GM12865 (cell line): ENCODE measurements at places on chromosomes 16 and 17.
A peak's percentile ranks its signal among the peaks of the same experiment; 100 is the strongest.

GRCh38 chr17:33689725-33690124 is 396.6 kb upstream of the ASIC2 start:
- DNase-seq = no peak

DNA sequence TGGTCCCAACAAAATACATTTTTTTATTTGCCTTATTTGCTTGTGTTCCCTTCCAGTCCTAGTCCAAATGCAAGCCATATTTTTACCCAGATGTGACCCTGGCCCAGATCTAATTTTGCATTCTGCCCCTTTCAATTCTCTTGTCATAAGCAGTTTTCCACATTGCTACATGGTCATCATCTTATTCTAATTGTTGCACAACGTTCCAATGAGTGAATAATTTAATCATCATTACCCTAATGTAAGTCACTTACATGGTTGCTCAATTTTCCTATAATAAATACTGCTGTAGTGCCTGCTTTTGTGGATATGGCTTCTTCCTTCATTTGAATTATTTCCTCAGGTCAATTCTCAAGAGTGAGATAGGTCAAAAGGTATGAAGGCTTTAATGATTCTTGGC is 12.8 kb downstream of the RSAD1 start:
- DNase-seq = no peak

DNA sequence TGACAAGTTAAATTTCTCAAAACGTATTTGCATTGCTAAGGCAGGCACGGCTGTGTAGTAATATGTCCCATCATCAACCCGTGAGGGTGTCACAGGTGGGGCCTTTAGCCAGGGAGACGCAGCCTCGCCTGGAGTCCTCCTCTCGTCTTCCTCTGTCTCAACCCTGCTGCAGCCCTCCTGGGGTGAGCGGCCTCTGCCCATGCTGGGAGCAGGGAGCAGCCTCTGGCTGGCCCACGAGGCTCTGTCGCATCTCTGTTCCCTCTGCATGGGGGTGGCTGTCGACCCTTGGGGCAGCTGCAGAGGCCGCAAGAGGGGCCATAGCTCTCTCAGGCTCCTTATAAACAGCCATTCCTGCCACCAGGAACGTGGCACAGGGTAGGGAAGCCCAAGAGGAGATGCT is 806 bp upstream of the SMIM5 start:
- no peak for DNase-seq

- DNase-seq = no peak
Observed at GRCh38 chr17:16007439-16007838, 7.8 kb downstream of the TTC19 start.

- DNase-seq = peak; percentile 87
Observed at GRCh38 chr17:42107597-42108576, 4.6 kb downstream of the DHX58 start.

DNA sequence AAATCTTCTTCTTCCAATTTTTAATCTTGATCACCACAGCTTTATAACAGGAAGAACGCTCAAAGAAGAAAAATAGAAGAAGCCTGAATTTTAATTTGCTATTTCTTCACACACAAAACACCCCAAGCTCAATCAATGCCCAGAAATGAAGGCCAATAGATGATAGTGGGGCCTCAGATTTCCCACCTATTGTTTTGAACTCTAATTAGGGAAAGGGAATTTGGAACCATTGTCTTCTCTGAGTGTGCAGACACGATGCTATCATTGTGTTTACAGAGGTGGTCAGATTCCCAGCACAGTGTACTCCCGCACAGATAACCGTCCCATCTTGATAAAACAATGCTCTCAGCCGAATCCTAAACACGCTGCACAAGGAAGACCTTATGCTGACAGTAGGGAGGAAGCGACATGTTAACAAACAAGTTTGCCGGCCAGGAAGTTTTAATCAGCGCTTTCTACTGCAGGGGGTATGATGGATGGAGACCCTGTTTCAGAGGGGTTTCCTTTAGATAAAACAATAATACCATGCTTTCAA is 684.7 kb downstream of the MAF start:
- no peak for DNase-seq

GRCh38 chr16:84989749-84990620 is 21.4 kb downstream of the ZDHHC7 start:
- no peak for DNase-seq

DNA sequence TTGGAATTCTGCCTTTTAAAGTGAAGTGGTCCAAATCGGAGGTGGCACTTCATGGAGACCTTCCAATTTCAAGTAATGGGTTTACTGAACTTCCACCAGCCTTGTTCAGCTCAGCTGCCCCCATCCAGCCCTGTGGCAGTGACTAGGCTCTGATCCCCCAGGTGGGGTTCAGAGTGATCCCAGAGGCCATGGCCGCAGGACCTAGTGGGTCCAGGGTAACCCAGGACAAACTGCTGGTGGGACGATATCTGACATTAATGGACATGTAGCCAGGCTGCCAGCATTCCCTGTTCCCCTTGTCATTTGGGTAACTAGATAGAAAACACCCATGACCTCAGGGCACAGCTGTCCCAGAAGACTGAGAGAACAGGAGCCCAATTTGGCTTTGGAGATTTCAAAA is 209.9 kb downstream of the GSG1L start:
- no peak for DNase-seq

- no peak for DNase-seq
Observed at GRCh38 chr17:49729069-49729468, 21.3 kb upstream of the SLC35B1 start.

DNA sequence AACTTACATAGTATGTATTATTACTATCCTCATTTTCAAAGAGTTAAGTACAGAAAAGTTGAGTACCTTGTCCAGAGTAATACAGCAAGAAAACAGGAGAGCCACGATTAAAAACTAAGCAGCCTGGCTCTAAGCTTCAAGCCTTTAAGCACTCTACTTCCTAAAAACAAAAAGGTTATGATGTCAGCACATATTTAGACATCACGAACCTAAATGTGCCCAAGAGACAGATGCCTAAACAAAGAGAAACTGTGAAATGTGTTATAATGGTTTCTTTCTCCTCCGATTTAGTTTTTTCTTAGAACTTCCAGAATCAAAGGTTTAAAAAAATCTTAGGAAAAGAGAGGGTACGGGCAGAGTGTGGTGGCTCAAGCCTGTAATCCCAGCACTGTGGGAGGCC is 151.0 kb downstream of the VPS53 start:
- DNase-seq = no peak

- DNase-seq = no peak
Observed at GRCh38 chr16:85202051-85202601, 89.9 kb upstream of the CIBAR2 start.

GRCh38 chr17:48894886-48895285 is 2.3 kb downstream of the ATP5MC1 start:
- DNase-seq = no peak

DNA sequence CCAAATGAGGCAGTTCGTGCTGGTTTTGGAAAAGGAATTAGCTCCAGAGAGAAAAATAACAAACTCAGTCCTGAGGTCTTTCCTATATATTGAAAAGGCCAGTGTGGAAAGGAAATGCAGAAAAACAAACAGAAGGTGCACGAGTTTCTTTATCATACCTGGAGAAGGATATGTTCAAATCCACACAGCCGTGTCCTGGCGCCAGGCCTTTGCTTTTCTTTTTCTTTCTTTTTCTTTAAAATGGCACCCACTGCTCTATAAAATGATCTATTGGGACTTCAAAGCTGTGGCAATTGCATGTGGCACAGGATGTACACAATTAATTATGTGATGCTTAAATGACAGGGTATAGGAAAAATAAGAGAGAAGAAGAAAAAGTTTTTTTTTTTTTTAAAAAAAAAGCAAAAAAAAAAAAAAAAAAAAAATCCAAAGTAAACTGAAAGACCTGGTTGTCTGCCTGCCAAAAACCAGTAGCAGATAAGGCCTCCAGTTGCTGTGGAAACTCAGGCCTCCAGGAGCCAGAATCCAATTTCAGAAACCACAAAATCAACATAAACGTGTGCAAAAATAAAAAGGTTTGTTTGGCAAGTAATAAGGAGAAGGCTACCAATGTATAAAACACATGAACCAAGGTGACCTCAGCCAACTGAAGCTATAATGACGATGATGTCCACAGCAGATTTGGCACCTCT is 957.6 kb upstream of the SOX9 start:
- DNase-seq = no peak

DNA sequence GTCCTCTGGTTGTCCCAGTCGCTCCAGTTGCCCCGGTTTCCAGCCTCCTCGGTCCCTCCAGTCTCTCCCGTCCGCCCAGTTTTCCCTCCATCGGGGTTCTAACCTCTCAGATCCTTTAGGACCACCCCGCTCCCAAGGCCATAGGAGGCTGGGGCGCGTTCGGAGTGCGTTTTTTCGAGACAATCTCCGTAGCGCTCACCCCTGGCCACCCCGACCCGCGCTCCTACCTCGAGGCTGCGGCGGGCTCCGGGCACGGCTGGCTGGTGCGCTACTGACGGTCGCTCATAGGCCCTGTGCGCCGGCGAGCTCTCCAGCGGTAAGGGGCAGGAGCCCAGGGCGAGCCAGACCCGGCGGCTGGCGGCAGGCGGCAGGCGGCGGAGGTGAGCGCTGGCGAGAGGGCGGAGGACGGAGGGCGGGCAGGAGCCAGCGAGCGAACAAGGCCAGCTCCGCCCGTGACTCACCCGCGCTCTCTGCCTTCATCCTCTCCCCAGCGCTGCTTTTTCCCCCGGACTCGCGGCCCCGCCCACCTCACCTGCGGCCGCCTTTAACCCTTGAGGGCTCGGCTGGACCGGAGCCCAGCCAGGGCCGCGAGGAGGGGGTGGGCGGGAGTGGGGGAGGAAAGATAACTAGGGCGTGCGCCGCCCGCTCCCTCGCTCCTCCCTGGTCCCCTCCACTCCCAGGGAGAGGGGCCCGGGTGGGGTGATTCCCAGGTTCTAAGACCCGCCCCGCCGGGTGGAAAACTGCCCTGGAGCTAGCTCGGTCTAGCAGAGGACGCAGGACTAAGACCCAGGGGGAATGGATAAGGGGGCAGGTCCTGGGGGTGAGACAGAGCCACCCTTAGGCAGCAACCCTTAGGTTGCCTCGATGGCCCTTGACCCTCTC is at the start of gene SP6:
TSS of gene SP6 (minus strand) at position 472 of the 882 bp plus-strand sequence. CDS start 2,734 bp downstream, outside the sequence.
- no peak for DNase-seq

GRCh38 chr16:68351991-68352431 is 41.2 kb downstream of the PRMT7 start:
- DNase-seq = no peak

- DNase-seq = no peak
Observed at GRCh38 chr17:8488901-8489300, 53.2 kb downstream of the NDEL1 start.

DNA sequence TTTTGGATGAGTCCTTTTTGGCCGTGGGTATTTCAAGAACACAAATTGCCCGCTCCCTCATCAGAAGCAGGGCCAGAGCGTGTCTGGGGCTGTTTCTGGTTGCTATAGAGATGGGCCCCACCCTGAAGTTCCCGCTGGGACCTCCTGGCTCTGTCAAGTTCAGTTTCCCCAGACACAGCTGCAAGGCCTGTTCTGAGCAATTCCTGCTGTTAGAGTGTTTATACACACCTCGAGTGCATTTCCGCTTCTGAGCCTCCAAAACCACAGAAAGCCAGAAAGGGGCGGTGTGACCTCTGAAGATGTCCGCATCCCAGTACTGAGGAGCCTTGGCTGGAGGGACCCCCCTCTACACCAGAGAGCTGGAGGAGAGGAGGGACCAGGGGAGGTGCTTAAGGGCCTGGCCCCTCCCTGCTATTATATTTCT is 9.3 kb upstream of the WBP2 start:
- DNase-seq = peak; percentile 94

DNA sequence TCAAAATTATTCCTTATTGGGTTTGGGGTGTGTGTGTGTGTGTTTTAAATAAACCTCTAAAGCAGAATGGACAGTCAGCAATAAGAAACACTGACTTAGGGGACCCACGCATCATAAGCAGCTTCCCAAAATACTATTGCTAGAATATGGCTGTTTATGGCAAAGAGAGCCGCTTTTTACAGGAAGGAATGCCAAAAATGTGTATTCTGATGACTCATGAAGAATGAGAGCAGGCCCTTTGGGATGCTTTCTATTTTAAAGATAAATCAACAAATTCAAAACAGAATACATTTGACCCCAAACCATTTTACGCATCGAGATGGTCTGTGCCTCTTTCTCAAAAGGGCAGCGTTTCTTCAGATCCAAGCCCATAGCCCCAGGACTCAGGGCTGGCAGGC is 37.5 kb downstream of the ARHGAP17 start:
- DNase-seq = no peak

- no peak for DNase-seq
Observed at GRCh38 chr17:17515934-17516930, 20.0 kb upstream of the RASD1 start.

DNA sequence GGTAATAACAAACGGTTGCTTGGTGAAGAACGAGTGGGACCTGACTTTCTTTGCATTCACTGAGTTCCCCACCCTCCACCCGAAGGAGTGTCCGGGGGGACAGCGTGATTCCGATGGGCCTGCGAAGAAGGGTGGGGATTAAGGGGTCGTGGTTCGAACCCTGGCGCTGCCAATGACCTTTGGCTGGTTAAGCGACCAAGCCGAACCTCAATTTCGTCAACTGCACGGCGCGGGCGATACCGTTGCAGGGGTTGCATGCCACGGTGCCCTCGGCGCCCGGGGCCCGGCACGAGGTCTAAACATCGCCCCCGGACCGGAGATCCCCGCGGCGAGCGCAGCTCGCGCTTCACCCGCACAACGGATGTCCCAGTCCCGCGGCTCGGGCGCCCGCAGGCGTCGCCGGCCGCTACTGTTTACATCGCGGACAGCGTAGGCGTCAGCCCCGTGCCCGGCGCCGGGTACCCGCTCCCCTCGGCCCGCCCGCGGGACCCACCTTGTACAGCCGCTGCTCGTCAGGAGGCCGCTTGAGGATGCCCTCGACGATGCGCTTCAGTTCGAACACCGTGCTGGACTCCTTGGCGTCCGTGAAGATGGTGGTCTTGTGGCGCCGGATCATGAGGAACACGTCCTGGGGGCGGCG is 460 bp downstream of the ELOB start:
- DNase-seq = peak; percentile 46

DNA sequence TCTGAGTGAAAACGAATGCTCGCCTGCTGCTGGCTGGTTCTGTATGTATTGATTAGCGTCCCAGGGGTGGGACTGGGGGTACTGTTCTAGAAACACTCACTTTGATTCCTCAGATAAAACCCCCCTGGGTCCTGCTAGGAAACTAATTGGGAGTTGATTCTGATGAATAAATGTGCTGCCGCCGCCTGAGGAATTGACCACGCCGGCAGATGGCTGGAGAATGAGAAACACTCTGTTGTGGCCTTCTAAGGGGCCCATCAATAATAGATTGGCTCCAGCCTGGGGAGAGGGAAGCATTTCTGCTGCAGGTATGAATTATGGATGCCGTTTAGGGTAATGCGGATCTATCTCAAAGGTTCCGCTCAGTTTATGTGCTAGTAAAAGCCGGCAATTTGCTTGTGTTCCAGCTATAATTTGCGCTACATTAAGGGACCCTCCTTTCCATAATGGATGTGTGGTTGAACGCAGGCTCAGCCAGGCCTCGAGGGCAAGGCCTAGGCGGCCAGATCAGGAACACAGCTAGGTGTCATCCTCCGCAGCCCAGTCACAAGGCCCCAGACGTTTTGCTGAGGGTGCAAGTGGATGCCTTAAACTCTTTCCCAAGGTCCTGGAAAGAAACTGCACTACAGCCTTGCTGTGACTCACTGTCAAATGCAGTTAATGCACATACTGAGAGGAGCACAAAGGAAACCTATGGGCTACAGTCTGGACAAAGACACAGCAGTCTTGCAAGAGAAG is 132.2 kb upstream of the HS3ST2 start:
- no peak for DNase-seq

GRCh38 chr17:50396261-50397110 is 837 bp downstream of the LRRC59 start:
- peak; percentile 42 for DNase-seq

- no peak for DNase-seq
Observed at GRCh38 chr16:75787440-75787839, 61.1 kb upstream of the CPHXL start.
